ENCODE measurements at places on chromosomes 1 and 21.
A peak's percentile ranks its signal among the peaks of the same experiment; 100 is the strongest.

GRCh38 chr1:244207042-244207934, 156.2 kb downstream of the ZBTB18 start:
- no peak for DNase-seq

DNA sequence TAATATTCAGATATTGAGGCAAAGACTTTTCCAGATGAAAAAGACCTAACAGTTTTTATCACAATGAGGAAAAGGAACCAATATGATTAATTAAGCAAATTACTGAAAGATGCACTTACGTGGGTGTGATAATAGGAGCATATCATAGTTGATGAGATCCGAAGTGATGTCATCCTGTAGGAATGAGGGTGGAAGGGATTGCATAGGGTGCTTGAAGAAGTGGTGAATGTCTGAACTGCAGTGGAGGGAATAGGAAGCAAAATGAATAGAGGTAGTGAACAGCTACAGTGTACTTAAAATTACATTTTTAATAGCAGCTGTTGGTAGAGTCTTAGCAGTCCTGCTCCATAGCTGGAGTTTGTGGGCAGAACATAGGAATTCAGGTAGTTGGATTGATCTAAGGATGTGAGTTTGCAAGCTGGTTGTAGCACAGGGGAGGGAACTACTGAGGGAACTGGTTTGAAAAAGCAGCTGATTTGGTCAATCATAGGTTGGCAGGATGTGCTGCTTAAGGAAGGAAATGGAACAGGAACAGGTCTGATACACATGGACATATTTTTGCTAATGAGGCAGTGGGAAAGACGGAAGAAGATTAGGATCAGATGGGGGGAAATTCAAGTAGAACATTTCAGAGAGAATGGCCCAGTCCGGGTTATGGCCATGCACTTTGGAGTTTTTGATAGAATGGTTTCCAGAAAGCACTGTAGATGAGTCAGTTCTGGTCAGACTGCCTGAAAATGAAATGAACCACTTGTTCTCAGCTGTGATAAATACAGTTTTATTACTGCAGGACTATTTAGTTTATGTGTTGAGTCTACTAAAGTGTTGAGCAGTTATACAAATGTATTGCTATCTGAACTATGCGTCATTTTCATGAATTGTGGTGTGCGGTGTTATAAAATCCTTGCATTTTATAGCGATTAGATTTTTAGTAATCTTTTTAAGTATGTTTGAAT, 155.8 kb downstream of the RYR2 start:
- no peak for DNase-seq

DNA sequence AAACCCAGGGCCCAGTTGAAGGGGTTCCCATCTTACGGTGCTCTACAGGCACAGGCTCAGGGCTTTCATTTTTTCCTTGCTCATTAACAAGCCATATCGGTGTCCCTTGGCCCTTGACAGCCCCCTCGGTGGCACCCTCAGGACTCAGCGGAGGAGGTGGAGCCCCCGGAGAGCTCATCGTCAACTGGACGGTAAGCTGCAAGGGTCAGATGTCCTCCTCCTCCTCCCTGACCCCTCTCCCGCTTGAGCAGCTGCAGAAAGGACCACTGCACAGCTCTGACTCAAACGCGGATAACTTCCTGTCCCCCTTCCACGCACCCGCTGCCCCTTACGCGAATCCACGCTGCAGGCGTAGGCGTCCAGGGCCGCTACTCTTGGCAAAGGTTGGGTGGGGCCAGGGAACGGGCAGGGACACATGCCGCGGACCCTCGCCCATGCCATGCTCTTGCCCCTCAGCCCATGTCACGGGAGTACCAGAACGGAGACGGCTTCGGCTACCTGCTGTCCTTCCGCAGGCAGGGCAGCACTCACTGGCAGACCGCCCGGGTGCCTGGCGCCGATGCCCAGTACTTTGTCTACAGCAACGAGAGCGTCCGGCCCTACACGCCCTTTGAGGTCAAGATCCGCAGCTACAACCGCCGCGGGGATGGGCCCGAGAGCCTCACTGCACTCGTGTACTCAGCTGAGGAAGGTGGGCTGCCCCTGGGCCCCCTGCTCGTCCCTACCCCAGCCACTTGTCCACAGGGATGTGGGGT, 14.7 kb downstream of the TMEM81 start:
- DNase-seq, result no peak

DNA sequence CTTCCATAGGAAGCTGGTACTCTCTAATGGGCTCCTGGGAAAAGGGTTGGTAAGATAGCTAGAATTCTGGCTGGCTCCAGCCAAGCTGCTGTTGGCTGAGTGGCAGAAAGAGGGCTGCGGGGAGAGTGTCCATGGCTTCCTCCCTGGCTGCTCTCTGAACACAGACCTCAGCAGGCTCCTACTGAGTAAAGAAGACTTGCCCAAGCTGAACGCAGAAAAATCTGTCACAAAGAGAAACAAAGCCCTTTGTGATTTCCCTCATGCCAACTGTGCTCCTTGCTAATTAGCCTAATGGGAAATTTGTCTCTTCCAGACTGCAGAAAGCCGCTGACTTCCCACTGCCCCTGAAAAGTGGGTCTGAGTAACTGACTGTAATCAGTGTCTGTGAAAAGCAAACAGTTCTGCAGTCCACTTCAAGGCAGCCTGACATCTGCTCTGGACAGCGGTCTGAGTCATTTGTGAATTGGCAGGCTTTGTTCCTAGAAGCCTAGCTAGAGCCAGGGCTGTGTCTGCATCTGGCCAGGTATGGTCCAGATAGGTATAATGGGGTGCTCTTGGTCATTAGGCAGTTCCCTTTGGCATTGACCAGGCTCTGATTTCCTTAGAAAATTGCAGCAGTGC, 282.8 kb downstream of the ZNF648 start:
- DNase-seq, result no peak

DNA sequence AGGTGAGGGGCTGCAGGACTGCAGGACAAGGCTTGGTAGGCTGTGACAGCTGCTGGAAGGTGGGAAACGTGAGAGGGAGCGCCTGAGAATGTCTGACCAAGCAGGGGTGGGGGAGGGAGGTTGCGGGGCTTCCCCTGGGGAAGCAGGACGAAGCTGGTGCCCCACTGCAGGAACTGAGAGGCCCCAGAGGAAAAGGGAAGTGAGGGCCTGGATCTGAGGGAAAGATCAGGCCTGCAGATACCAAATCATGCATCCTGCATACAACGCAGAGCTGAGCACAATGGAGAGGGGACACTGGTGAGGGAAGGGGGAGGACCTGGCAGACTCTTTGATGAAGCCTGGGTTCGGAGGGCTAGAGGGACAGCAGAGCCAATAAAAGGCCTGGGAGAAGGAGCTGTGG, 65.7 kb upstream of the BACE2 start:
- DNase-seq, result peak; percentile 20

- no peak for DNase-seq
Observed at GRCh38 chr1:64921771-64922170, 44.6 kb downstream of the JAK1 start.

DNA sequence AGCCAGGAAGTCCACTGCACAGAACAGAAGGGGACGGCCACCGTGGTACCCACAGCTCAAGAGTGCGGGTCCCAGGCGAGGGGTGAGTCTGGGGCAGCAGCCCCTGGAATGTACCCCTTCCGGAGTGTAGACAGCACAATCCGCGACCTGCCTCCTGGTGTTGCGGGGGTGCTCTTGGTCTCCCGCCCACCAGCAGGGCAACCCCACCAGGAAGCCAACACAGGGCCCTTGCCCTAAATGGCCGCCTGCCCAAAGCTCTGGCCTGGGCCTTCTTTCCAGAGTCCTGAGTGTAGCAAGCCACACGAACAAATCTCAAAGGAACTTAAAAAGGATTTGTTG, 1.1 kb upstream of the SLC19A1 start:
- peak; percentile 27 for DNase-seq

DNA sequence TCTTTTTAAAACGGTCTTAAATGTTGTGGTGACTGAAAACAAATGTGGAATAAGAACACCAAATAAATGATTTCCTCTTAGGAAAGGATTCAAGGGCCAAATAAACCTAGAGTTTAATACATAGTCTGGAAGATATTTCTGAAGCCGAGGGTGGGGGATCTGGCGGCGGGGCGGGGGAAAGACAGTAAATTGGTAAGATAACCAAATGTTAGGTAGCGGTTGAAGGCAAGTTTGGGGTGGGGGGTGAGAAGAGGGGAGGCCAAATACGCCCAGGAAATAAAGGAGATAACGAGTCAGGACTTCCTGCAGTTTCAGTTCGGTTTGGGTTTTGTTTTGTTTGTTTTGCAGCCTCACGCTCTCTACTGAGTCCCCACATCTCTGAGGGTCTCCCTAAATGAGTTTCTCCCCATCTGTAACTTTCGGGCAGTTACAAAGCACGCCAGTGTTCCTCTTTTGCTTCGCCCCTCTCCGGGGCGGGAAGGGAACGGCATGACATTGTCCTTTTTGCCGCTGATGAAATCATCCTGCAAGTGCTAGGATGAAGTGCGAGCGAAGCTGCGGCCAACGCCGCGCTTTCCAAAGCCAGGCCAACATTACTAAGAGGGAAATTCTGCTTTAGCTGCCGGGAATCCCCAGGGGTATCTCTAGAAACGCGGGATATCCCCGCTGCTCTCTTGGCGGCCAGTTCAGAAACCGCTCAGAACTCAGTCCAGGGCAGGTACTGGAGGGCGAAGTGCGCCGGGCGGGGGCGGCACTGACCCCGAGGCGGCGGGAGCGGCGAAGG, 844 bp downstream of the NIBAN1 start:
- DNase-seq, result peak; percentile 31

- DNase-seq, result no peak
Observed at GRCh38 chr1:202283379-202283844, 58.3 kb downstream of the UBE2T start.

DNA sequence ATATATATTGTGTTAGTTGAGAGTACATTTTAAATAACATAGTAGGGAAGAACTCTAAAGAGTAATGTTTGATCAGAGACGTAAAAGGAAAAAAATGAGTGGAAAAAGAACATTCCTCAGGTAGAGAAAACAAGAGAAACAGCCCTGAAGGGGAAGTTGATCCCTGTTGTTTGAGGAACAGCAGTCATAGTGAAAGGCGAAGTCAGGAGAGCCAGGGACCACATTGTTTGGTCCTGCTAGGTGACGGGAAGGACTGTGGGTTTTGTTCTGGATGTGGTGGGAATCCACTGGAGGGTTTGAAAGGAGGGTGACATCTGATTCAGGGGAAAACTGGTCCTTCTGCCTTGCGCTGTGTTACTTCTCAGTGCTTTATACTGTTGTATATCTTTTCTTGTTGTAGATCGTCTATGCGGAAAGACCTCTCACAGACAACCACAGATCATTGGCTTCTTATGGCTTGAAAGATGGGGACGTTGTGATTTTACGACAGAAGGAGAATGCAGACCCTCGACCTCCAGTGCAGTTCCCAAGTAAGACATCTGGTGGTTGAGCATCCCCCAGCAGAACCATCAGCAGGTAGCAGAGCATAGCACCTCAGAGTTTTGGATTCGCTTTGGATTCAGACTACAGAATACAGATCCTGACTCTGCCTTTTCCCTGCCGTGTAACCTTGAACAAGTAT, 9.2 kb downstream of the DDI2 start:
- peak; percentile 23 for DNase-seq

GRCh38 chr1:2204415-2205190, 10.0 kb upstream of the FAAP20 start:
- DNase-seq, result peak; percentile 87

- DNase-seq, result no peak
Observed at GRCh38 chr21:41054018-41054578, 113.9 kb upstream of the BACE2 start.

DNA sequence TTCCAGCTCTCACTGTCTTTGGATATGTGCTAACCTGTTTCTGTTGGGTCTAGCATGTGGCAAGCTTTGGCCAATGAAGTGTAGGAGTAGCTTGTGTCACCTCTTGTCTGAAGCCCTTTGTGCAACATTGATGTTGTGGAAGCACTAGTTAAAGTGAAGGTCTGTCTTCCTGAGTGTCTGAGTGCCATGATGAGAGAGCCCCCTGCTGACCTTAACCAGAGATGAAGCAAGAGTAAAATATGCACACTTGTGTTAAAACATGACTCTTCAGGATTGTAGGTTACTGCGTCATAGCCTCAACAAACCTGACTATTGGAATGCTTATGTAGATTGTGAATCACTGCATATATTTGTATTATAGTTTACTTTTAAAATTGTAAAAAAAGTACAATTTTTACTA, 103.7 kb downstream of the NCAM2 start:
- DNase-seq, result peak; percentile 87

DNA sequence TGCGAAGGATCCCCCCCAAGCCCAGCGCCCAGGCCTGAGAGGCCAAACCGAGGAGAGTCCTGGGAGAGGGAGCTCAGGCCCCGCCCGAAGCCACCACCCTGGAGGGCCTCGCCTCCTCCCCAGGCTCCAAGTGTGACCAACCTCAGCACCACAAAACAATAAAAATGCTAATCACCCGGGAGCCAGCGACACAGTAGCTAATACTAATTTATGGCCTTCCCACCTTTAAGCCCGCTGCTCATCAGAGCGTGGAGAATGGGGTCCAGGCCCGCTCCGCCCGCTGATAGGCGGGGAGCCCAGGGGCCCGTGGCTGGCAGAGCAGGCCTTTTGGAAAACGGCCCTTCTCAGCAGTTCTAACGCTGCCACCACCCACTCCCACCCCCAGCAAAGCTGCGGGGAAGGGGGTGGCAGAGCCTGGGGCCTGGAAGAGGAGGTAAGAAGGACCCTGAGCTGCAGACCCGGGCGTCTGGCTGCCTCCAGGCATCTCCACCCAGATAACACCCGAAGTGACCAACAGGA, 20.4 kb upstream of the TAS1R2 start:
- DNase-seq, result no peak

DNA sequence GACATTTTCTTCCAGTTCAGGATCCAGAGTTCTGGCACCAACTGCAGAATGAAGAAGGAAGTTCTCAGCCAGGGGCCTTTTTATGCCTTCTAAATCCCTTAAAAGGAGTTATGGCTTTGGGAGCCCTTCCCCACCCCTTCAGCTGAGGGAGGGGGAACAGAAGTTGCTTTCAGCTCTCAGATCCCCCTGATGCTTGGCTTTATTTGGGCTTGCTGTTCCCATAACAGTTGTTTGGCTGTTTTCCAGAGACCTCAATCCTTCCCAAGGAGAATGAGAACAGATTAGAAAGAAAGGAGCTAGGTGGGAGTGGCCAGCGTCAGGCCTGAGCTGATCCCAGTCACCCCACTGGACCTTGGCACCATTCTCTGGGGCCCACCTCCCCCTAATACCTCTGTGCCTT, at the start of gene RPE65:
Gene RPE65 (minus strand): TSS at position 54 of the 400 bp plus-strand sequence. CDS start 49 bp downstream, at position 5.
- DNase-seq, result peak; percentile 29

DNA sequence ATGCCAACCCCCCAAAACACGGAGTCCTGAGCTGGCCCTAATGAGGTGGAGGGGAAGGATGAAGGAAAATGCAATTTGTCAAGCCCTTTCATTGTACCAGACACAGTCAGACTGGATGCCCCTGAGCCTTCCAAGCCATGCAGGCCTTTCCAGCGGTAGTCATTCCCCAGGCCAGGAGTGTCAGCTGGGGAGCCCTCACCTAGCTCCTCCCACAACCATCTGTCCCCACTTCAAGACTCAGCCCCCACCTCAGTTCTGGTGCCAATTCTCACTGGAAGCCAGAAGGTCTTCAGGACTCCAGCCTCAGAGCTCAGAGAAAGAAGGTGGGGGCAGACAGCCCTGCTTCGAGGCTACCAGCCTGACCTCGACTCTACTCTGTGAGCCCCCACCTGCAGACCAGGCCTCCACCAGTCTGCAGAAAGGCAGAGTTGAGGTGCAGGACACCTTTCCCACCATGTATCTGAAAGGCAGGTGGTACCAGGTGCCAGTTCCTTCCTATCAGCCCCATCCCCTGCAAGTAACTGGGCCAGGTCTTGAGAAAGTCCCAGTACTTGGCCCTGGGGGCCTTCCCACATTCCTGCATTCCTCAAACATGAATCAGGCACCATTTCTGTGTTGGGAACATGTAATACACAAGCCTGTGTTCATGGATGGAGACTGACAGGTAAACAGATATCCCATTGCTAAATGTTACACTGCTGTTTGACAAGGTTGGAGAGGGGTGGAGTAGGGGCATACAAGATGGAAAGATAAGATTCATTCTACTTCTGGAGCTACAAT, 180.6 kb upstream of the EDN2 start:
- no peak for DNase-seq
